Right cardiac atrium (tissue), 5 donors: ENCODE measurements at places on chromosomes 5 and 9. TPM values are rescaled to one million over a fixed set of nuclear protein-coding genes. Genes with fewer than 3 reads are reported as not detected.

- DNase-seq: no peak
Observed at GRCh38 chr5:102099766-102100331, 196.2 kb downstream of the SLCO4C1 start.

- DNase-seq: no peak
Observed at GRCh38 chr9:20044686-20045085, 255.8 kb upstream of the SLC24A2 start.

Gene DMGDH
- polyA plus RNA-seq: 1.9 TPM

DNA sequence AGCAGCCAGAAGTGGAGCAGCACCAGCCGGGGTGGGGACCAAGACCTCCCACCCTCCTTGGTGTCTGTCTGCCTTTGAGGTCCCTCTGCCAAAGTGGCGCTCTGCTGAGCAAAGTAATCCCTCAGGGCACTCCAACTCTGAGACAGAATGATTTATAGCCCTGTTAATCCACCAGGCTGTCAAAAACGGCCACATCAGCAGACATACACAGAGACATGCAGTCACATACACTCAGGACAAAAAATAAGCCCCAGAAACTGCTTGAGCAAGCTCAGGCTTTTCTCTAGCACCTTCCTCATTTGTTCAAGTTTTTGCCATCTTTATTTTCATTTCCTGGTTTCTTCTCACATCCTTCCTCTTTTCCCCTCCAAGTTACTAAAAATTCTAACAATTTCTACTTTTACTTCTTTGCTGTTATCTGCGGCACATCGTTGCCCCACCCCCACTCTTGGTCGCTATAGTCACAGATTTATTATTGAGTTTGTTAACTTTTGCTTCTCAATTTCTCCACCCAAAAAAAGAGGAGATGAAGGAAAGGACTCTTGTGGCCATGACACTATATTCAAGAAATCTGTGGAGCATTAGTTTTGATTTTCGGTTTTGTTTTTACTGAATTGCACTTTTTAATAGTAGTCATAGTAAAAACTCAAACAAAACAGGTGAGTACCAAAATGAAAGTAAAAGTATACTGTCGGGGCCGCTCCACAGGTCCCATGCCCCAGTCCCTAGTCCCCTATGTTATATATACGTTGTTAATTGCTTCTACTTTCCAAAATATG lies 17.4 kb upstream of the ADRB2 start:
- DNase-seq: peak; percentile 43

GRCh38 chr5:144108131-144108530 lies 62.3 kb downstream of the YIPF5 start:
- no peak for DNase-seq

- peak; percentile 46 for DNase-seq
Observed at GRCh38 chr5:150114102-150114641, 27.8 kb upstream of the CSF1R start.

DNA sequence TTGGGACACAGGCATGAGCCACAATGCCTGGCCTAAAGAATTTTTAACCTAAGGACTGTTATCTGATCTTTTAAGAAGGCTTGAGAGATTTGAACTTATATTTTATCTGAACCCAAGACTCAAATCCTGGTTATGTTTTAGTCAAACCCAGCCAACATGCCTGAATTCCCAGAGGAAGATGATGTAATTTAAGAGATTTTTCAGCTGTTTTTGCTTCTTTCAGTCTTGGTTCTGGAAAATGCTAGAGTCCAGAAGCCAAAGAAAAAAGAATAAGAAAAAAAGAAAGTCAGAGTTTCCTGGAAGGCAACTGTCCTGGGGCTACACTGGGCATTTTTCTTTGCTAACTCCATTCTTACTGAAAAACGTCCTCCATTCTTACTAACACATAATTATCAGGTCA lies 85.8 kb downstream of the SNX18 start:
- no peak for DNase-seq

DNA sequence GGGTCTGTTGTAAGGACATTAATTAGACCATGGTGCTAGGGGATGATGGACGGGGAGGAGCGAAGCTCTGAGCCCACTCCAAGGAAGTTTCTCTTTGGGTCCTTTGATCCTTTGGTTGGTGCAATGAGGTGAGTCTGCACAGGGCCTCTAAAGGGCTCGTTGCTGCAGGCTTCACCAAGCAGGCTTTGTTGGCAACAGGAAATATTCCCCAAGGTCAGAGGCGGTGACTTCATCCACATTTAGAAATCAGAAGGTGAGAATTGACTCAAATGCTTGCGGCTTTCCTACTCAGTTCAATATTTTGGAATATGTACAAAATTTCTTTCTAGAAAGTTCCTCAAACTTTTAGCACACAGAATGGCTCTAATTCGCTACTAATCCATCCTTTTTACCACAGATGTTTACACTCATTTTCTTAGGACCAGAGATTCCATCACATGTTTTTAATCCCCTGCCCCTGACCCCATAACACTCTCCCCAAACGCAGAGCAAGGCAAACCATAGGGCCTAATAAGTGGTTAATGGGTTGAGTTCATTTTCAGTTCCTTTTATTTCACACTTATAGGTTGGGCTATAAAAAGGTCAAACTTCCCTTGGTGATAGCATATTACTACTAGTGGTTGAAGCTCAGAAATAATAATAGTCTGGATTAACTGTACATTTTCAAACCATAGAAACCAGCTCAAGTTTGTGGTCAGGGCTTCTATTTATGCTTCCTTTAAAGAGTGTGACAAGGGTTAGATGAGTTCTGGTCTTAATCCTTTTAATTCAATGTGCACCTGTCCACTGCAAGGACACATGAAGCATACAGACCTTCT lies 37.3 kb upstream of the TMEM252 start:
- no peak for DNase-seq

- no peak for DNase-seq
Observed at GRCh38 chr5:151281001-151281639, 22.4 kb downstream of the SLC36A3 start.

DNA sequence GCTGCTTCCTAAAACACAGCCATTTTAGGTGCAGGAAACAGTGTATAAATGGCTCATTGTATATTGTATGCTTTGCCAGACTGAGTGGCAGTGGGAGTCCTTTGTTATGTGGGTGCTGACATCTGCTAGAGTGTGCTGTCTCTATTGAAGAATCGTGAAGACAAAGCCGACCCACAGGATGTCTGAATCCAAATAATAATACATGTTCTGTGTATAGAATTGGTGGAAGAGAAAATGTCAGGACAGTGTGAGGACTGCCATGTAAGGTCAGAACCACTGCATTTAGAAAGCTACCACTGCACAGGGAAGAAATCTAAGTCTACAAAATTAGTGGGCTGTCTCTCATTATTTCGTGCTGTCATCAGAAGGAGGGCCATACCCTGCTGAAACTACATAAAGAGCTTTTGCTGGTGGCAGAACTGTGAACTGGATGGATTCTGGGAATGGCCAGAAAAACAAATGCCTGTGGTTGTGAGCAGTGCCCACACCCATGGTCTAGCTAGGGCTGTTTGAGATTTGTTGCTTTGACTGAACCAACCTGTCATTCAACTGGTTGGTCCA lies 2.5 kb downstream of the IL7R start:
- DNase-seq: no peak

Gene KLF9
- 39.5 TPM for polyA plus RNA-seq

- DNase-seq: no peak
Observed at GRCh38 chr5:60210810-60211209, 317.3 kb upstream of the PDE4D start.

Gene SDHA
- 605 TPM for polyA plus RNA-seq

DNA sequence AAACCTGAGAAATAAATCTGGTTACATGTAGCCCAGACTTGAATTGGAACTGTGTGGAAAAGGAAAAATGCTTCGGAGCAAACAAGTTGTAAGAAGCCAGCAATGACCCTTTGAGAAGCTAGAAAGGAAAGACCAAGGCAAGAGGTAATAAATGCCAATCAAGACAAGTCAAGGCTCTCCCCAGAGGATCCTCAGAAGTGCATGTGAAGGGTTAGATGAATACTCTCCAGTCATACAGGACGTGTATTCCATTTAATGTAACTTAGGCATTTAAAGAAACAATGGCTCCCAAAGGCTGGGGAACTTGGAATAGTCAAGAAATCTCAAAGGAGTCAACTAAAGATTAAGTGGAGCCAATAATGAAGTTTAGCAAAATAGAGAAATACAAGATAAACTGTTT lies 36.2 kb downstream of the EPB41L4A start:
- DNase-seq: no peak

GRCh38 chr9:125948887-125949596 lies 201.9 kb downstream of the PBX3 start:
- no peak for DNase-seq

- peak; percentile 80 for DNase-seq
Observed at GRCh38 chr5:15807871-15808270, 307.9 kb downstream of the FBXL7 start.

GRCh38 chr5:88287302-88287701 lies 18.7 kb upstream of the TMEM161B start:
- DNase-seq: no peak

Gene SRP19
- 75.7 TPM for polyA plus RNA-seq

Gene ACTBL2
- polyA plus RNA-seq: not detected

- DNase-seq: no peak
Observed at GRCh38 chr5:140182075-140182711, 7.2 kb downstream of the CYSTM1 start.

DNA sequence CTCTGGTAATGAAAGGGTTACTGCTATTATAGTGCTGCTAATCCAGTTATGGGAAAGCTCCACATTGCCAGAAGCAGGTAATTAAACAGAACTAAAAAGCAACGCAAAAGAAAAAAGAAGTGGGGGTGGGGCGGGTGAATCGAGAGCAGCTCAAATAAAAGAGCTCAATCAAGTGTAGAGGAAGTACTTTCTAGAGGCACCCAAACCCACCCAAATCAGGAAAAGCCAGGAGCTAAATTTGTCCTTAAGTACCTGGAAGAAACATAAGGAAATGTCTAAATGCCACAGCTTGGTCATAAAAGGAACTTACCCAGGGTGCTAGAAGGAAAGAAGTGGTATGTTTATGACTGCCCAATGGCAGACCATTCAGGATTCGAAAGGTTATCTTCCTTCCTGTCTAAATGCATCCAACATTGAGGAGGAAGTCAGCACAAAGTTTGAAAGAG lies 2.4 kb upstream of the RNF145 start:
- no peak for DNase-seq

GRCh38 chr5:88833371-88834130 lies 49.4 kb downstream of the MEF2C start:
- peak; percentile 69 for DNase-seq

Gene CA9
- polyA plus RNA-seq: 1.4 TPM

Gene IFNA2
- polyA plus RNA-seq: not detected

DNA sequence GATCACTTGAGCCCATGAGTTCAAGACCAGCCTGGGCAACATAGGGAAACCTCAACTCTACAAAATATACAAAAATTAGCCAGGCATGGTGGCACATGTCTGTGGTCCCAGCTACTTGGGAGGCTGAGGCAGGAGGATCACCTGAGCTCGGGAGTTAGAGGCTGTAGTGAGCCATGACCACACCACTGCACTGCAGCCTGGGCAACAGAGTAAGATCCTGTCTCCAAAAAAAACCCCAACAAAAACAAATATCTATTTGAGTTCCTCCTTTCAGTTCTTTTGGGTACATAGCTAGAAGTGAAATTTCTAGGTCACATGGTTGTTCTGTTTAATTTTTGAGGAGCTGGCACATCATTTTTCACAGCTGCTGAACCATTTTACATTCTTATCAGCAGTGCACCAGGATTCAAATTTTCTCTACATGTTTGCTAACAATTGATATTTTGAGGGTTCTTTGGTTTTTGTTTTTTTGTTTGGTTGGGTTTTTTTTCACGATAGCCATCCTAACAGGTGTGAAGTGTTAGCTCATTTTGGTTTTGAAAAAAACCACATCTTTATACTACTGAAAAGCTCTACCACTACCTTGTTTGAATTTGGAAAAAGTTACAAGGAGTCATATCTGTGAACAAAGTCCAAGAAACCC lies 176.9 kb upstream of the SLC12A2 start:
- DNase-seq: no peak

DNA sequence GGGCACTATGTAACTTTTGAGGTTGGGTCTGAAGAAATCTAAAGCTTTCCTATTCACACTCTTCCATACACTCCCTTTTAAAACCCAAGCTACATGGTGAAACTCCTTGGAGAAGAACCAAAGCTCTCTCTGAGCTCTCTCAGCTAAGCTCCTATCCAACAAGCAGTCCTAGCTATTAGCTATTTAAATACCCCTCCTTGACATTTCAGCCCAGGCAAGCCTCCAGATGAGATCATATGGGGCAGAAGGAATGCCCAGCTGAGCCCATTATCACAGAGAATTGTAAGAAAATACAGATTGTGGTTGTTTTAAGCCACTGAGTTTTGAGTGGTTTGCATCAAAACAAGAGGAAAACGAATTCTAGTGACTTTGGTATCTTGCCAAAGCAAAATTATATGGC lies 15.2 kb downstream of the HSPB3 start:
- no peak for DNase-seq

Gene ARID3C
- not detected for polyA plus RNA-seq

GRCh38 chr5:9523090-9523823 lies 22.6 kb downstream of the SEMA5A start:
- DNase-seq: no peak

DNA sequence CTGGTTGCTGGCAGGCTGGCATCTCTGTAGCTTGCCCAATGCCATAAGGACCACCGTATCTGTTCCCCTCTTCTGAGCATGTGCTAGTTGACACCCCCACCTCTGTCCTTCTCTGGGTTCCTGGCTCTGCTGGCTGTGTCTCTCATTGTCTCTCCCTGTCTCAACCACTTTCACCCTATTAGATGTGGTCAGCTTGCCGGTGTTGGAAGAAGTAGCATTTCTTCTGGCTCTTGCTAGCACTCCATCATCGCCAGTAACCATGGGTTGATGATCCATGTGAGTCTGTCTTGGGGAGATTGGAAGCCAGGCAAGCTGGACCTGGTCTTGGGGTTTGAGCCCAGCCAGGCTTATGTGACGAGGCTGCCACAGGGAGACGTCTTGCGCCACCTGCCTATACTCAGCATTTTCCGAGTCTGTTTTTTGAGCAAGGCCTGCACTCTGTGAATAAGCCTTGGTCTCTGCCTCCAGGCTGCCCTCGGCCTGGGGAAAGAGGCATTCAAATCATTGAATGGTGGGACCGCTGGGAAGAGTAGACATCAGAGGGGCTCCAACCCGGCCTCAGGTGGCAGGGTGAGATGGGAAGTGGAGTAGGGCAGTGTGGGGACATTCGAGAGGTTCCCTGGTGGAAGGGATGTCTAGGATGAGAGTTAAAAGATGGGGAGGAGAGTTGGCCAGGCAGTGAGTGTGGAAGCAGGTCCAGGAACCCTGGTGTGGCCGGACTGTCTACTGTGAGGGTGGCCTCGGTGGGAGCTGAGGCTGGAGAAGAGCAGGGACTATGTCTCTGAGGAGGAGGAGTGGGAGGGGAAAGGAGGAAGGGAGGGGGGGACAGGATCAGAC lies 74.3 kb downstream of the ZNF618 start:
- DNase-seq: no peak

DNA sequence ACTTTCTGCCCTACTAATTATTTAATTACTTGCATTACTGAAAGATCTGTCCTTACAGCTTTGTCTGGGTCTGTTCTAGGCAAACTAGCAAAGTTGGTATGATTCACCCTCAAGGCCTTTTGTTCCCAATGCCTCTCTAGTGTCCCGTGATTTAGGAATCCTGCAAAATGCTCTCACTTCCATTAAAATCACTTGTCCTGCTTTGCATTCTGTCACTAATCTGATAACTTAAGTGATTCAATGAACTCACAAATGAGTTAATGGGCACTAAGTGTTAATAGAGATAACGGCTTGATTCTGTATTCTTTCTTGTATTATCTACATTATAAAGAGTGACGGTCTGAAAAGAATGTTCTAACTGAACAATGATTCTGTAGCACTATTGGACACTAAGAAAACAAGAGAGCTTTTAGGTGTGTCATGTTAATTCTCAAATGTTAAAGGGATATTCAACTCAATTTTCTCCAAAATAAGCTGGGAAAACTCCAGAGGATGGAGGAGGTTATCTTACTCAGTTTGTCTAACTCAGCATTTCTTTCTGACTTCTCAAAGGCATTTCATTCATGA lies 697.3 kb downstream of the CETN3 start:
- no peak for DNase-seq

Gene ZNF484
- 1.5 TPM for polyA plus RNA-seq
